ENCODE measurements at places on chromosomes 5 and 9.

- DNase-seq, result no peak
Measured at GRCh38 chr9:89576404-89576839, 28.4 kb upstream of the GADD45G start.

DNA sequence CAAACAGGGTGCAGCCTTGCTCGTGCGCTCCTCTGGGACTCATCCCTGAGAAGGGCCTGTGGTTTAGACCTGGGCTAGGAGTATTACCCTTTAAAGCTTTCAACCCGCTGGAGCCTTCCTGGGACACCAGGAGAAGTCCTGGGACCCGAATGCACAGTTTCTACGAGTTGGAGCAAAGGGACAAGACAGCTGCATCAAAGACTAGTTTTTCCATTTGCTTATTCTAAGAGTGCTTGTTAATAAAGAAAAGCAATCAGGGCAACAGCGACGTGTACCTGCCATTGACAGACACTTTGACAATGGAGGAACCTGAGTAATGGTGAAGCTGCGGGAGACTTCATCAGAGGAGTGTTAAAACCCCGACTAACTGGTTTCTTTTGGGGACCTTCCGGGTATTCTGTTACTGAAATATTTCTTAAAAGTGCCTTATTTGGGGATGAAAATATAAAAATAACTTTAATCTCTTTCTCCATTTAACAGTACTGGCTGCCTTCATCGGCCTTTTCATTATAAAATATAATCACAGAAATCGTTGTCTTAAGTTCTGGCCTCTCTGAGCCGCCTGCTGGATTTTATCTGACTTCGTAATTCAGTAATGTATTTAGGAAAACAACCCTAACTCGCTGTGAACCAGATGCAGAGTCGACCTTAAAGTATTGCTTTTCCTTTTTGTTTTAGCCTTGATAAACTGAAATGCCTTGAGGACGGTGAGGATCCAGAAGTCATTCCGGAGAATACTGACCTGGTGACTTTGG, 732 bp downstream of the SNAPC3 start:
- no peak for DNase-seq

GRCh38 chr5:179697993-179698934, 503 bp upstream of the CANX start:
- DNase-seq, result peak; percentile 99

DNA sequence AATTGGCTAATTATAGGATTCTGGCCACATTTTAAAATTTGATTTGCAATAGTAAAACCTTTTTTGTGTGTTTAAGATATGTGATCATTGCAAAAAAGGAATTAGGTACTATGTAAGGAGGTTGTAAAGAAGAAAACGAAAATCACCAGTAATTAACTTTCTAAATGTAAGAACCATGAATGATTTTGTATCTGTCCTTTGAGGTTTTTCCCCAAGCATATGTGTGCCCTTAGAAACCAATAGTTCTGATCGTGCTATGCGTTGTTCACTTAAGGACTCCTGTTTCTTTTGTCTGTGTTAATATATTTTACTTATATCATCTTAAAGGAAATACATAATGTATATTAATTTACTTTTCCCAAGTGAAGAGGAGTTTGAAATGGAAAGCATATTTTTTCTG, 410.2 kb downstream of the PSAT1 start:
- DNase-seq, result no peak

- DNase-seq, result no peak
Measured at GRCh38 chr5:87413343-87413645, 564 bp upstream of the CCNH start.

DNA sequence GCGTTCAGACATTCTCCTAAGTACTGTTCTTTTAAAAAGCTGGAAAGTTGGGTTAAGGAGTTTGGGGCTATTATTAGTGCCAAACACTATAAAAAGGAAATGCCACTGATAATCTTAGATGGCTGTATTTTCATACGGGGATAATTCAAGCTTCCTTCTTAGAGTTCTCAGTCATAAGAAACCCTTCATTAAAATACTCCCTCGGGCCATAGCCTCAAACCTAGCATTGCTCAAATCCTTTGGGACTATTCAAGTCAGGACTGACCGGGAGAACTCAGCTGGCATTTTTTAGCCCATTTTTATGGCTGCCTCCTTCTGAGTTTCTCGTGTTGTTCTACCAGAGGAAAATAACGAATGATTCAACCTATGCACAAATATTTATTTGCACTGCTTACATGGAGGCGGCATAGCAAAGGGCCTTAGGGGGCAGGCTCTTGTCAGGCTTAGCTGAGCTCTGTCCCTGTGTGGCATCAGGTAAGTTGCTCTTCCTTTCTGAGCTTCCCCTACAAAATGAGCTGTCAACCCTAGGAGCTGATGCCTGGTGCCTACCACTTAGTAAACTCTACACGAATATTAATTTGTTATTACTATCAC, 33.5 kb upstream of the ADAM19 start:
- no peak for DNase-seq

DNA sequence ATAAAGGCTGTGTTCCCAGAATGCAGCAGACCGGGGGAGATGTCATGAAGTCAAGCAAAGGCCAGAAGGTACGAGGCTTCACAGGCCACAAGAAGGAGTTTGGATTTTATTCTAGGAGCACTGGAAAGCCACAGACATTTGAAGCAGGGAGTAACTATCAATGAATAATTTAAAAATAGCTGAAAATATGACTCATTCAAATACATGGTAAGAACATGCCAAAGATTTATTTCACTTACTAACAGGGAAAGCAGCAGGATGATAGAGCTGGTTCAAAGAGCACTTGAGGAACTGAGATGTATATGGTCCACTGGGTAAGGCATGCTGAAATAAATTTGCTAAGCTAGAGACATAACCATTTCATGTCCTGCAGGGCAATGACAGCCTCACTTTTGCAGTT, 53.2 kb downstream of the MSX2 start:
- DNase-seq, result no peak

DNA sequence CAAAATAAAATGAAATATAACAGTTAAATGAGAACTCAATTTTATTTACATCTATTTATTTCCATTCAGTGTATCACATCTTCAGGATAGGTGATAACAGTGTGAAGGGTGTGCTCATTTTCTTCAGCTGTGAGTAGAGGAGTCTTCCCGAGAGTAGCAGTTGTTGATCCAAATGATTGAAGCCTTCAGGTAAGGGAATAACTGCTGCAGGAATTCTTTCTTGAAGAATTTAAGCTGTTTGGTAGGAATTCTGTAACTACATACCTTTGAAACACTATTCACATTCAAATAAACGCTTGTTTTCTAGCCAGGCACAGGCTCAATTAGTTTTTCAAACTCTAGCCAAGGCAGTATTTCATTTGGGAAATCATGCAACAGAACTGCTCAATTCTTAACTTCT, 15.3 kb downstream of the SRP19 start:
- no peak for DNase-seq

- DNase-seq, result no peak
Measured at GRCh38 chr5:139839918-139840317, 44.3 kb downstream of the PSD2 start.

GRCh38 chr5:34870382-34870781, 31.4 kb downstream of the TTC23L start:
- DNase-seq, result no peak

GRCh38 chr9:83015897-83016296, 47.0 kb downstream of the RASEF start:
- no peak for DNase-seq

GRCh38 chr5:150596313-150596712, 44.1 kb upstream of the SYNPO start:
- no peak for DNase-seq

DNA sequence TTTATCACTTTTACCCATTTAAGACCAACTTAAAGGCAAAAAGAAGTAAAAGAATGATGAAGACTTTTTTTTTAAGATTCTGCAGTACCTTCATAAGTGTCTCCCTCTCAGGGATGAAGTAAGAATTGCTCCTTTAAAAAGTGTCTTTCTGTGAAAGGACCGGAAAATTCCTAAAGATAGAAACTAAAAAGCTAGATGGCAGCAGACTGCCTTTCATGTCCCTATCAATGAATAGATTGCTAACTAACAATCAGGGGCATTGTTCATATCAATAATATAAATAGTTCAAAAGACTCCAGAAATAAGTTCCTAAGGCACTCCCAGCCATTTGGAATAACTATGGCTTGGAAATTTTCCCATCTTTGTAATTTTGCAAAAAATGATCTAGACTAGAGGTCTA, 558.0 kb downstream of the PDE4D start:
- DNase-seq, result no peak

- DNase-seq, result no peak
Measured at GRCh38 chr5:171207256-171207847, 101.7 kb upstream of the TLX3 start.

DNA sequence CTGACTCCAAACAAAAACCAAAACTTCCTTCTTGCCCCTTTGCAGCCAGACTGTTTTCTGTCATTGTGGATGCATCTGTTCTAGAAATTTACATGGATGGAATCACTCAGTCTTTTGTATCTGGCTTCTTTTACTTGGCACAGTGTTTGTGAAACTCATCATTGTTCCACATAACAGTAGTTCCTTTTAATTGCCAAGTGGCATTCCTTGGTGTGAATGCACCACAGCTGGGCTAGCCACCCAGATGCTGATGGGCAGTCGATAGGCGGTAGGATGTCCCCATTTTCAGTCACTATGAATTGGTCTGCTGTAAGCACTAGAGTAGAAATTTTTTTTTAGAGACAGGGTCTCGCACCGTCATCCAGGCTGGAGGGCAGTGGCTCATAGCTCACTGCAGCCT, 6.3 kb upstream of the CLPTM1L start:
- no peak for DNase-seq

- no peak for DNase-seq
Measured at GRCh38 chr9:14497476-14497875, 183.5 kb upstream of the NFIB start.

- DNase-seq, result no peak
Measured at GRCh38 chr9:123418506-123418905, 62.5 kb downstream of the CRB2 start.

GRCh38 chr9:17394881-17395510, 183.9 kb upstream of the SH3GL2 start:
- no peak for DNase-seq

GRCh38 chr5:168076561-168076991, 214.9 kb upstream of the WWC1 start:
- no peak for DNase-seq

DNA sequence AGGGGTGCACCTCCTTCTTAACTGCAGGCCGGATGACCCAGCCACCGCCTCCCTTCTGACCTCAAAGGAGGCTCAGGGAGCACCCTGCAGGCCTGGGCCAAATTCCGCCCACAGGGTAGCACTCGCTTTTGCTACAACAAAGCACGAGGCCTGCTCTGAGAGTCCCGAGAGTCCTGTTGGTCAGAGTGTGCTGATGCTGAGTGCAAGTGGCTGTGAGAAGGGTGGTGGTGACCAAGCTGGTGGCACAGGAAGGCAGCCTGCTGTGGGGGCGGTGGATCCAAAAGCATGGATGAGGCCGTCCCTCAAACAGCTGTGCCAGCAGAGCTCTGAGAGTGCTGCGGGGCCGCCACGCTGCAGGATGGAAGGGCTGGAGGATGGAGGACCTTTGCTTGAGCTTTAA, 101.8 kb downstream of the AK8 start:
- DNase-seq, result no peak

DNA sequence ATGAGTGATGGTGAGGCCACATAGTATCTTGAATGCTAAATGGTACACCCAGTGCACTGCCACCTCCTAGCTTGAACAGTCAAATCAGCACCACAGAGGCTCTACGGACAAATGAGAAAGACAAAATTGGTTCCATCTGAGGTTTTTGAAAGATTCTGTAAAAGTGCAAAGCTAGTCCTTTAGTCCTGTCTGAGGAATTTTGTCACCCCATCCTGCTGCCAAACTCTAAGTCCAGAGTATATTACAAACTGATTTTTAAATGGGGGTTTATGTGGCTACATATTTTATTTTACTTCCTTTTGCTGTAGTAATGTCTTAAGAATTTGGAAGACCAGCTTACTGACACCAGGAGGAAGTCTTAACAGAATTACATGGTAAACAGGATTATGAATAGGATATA, 7.7 kb downstream of the FREM1 start:
- no peak for DNase-seq

GRCh38 chr5:136114414-136115125, 18.1 kb upstream of the SMAD5 start:
- DNase-seq, result no peak

DNA sequence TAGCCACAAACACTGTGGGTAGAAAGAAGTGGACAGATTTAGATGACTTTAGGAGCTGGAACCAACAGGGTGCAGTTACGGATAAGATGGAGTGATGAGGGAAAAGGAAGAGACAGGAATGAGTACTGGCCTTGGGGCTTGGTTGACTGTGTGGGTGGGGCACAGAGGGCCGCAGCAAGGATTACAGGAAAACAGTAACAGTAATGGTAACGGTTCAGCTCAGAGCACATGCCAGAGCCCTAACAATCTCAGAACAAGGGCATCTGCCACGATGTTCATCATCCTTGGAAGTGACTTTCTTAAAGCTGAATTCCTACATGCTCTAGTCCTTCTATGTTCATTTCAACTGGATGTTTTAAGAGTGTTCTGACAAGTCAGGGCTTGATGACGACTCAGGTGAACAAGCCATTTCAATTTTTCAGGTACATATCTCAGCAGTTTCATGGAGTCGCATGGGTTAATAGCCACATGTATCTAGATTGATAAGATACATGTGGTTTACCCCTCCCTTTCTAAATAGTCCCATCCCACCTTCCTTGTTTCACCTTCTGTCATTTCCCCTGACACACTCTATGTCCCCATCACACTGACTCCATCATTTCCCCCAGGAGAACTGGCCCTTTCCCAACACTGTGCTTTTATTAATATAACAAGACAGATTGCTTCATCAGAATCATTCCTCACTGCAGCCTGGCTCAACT, 65.0 kb downstream of the CEMIP2 start:
- DNase-seq, result no peak
